ENCODE measurements at places on chromosomes 11 and 22.
A peak's percentile ranks its signal among the peaks of the same experiment; 100 is the strongest.

- DNase-seq, result no peak
Observed at GRCh38 chr22:31179345-31179744, 19.4 kb downstream of the RNF185 start.

DNA sequence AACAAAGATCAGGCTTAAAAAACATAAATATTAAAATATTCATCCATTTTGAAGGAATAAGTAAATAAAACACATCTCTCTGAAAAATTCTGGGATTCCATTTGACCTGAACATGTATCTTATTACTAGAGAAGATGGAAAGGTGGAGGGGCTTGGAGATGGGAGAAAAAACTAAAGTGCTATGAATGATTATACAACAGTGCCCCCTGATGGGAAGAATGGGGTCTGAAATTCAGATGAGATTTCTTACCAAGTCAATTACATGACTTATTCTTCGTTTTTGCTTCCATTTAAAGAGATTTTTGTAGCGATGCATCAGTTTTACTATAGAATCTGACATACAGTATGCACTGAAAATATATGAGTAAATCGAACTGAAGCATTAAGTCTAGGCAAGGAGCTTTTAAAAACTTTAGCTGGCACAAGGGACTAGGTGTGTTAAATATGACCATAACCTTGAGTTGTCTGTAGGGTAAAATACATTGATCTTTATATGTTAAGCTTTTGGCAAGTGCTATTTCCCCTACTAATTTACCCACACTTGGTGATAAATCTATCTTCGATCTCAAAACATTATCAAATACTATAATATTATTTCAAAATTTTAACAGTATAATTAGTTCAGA is 718.8 kb downstream of the CNTN5 start:
- peak; percentile 3 for DNase-seq

DNA sequence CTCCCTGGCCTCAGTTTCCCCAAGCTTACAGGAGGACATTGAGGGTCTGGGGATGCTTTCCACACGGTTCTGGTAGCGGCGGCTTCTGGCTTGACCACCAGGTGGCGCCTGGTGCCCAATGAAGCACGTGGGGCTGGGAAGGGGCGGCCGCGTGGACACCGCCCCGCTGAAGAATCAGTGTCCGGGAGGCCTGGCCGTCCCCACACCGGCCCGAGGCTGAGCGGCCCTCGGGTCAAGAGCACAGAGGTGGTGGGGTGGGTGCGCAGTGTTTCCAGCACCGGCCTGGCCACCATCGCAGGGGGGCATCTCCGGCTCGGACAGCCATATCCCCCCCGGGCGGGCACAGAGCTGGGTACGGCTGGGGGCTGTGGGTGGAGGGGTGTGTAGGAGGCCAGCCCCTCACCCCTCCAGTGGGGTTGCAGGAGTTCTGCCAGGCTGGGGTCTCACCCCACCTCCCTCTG is 27.8 kb upstream of the PPARA start:
- DNase-seq, result peak; percentile 93

DNA sequence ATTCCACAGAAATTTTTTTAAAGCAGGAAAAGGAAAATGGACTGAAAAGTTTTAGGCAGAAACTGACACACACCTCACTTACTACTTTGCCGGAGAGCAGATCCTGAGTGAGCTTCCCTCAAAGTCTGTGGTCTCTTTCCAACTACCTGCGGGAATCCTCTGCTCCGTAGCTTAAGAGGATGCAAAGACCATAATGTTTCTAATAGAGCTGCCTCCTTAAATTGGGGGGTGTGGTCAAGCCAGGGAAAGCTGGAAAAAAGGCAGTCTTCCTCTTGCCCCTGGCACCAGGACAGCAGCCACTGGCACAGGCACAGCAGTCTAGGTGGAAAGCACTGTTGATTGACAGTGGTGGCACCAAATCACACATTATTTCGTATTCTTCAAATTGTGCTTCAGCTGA is at the start of gene ETS1:
Gene ETS1 (minus strand): TSS at position 144 of the 400 bp plus-strand sequence. CDS start 14,428 bp downstream, outside the sequence.
- DNase-seq, result no peak

DNA sequence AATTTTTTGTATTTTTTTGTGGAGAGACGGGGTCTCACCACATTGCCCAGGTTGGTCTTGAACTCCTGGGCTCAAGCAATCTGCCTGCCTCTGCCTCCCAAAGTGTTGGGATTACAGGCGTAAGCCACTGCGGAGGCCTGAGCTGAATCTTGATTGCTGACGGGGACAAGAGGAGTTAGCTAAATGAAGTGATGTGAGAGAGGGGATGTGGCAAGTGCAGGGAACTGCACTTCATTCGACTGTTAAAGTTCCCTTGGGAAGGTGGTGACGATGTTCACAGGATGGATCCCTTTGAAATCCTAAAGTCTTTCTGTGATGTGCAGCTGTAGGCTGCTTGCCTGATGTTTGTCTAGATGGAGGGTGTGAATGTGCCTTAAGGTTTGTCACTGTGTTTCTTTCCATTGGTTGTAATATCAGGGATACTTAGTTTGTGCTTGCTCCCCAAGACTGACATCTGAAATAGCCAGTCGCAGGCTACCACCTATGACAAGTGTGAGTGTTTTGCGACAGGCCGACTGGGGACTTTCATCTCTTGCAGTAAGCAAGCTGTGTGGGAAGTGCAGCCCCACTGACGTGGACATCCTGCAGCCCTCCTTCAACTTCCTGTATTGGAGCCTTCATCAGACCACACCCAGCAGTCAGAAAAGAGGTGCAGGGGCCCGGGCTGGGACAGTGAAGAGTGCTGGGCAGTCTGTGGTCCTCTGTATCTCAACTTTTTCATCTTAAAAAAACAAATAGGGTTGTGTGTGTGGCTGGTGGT is 19.6 kb upstream of the CCDC134 start:
- peak; percentile 65 for DNase-seq

GRCh38 chr11:121552154-121552553 is 99.4 kb upstream of the SORL1-AS1 start:
- DNase-seq, result no peak

DNA sequence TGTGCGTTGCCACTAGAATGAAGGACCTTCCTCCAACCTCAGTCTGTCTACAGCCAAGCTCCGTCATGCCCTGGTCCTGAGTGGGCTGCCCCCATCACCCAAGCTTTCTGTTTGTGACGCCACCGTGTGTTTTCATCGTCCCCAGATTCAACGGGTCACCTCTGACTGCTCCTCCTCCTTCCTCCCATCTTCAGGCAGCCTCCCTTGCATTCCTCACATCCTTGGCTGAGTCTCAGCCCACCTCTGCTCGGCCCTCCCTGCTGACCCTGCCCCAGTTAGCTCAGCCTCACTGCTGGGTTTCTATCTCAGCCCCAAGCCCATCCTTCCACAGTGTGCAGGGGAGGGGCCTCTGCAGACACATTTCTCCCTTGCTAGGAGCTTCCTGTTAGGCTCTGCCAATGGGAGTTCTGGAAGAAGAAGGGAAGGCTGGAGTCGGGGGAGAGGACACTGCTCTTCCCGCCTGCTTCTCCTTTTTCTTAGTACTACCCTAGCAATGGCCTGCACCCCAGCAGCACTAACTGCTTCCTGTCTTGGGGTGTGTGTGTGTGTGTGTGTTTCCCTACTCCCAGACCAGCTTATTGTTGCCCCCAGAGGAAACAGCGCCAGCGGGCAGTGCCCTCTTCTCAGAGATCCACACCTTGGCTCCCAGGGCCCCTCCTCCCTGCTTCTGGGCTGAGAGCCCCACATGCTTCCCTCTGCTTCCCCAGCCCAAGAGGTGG is 5.2 kb downstream of the IFT27 start:
- no peak for DNase-seq

GRCh38 chr11:76628408-76628947 is 42.1 kb downstream of the LRRC32 start:
- DNase-seq, result no peak

GRCh38 chr11:73374151-73374550 is 2.0 kb upstream of the RELT start:
- DNase-seq, result no peak

GRCh38 chr11:117098269-117099232 is at the start of gene SIK3:
Gene SIK3 (minus strand): TSS chr11:117098428. CDS start chr11:117098415, 13 bp downstream.
- DNase-seq, result peak; percentile 93

DNA sequence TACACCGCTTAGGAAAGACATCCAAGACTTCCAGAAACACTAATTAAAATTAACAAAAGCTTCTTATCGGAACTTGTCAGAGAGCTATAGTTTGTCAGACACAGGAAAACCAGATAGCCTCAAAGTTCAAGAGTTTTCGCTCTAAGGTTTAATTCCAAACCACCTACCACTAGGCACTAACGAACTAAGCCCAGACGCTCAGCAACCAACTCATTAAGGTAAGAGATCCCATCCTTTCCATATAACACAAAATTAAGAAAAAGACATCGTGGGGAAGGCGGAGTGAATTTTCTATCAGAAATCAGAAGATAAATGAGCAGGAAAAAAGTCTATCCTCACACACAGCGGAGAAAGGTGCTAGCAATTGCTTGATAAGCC is 382 bp downstream of the IMMP1L start:
- no peak for DNase-seq

Measured in GM12892 (cell line).